ENCODE measurements at places on chromosomes 11 and 22. TPM values are rescaled to one million over a fixed set of nuclear protein-coding genes. Genes with fewer than 3 reads are reported as not detected.

GRCh38 chr11:11427542-11427941 is 74.5 kb upstream of the CSNK2A3 start:
- DNase-seq, result no peak

- no peak for DNase-seq
These were observed 6.5 kb downstream of the METTL15 start for GRCh38 chr11:28114731-28115130.

- no peak for DNase-seq
These were observed 435.5 kb downstream of the LUZP2 start for GRCh38 chr11:24932110-24933000.

DNA sequence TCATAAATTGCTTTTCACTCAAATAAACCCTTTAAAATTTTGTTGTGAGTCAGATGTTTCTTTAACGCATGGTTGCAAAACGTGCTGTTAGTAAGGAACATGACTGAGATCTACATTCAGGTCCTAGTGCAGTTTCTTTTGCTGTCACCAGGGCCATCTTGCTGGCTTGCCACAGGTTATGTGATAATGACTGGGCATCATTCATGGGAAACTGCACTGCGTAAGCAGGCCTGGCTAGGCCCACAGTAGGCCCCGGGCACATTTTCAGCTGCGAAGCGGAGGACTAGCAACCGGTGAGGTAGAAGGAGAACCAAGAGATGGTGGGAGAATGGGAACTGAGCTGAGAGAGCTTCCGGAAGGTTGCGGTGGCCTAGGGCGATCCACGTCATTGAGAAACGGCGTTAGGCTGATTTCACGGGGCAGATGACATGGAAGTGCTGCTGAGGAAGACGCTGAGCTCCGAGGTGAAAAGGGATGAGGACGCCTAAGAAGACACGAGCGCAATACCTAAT is 3.2 kb upstream of the KLHDC7B start:
- DNase-seq, result no peak

- no peak for DNase-seq
These were observed 594.0 kb upstream of the TENM4 start for GRCh38 chr11:80034801-80035200.

Gene FREY1
- total RNA-seq, result 0.47 TPM

Gene OR4S2
- total RNA-seq, result not detected
